ENCODE measurements at places on chromosomes 2 and 18.
A peak's percentile ranks its signal among the peaks of the same experiment; 100 is the strongest.

DNA sequence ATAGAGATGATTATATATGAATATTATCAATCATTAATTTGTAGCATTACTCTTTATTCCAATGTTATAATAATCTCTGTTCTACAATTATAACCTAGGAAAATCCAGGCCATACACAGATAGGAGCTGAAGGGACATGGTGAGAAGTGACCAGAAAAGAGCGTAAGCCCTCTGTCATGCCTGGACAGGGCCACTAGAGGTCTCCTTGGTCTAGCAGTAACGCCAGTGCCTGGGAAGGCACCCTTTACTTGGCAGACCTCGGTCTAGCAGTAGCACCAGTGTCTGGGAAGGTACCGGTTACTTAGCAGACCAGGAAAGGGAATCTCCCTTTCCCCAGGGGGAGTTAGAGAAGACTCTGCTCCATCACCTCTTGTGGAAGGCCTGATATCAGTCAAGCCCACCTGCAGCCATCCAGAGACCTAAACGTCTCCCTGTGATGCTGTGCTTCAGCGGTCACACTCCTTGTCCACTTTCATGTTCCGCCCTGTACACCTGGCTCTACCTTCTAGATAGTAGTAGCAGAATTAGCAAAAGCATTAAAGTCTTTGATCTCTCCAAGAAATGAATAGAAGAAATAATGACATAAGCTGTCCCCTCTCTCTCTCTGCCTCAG lies 447.5 kb upstream of the FSIP2 start:
- DNase-seq, result peak; percentile 40

- peak; percentile 57 for DNase-seq
Observed at GRCh38 chr2:42060718-42061619, 13.1 kb downstream of the PKDCC start.

- no peak for DNase-seq
Observed at GRCh38 chr2:193556766-193557470, 1362.2 kb upstream of the TMEFF2 start.

DNA sequence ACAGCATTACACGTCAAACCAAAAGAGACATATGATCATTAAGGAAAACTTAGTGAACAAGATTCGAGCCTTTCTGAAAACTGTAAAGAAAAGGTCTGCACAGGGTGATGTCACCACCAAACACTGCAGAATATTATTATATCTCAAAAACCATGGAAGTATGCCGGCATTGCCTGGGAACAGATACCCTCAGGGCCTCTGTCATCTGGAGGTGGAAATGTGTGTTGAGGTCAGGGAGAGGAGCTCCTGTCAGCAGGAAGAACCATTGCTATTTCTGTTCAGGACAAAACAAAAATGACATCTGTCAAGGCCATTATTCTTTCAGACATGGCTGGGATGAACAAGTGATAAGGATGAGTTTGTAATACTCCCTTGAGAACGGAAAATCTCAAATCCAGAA lies 365.9 kb upstream of the TRIB2 start:
- DNase-seq, result no peak

GRCh38 chr18:65049586-65049985 lies 701.2 kb upstream of the CDH7 start:
- no peak for DNase-seq

DNA sequence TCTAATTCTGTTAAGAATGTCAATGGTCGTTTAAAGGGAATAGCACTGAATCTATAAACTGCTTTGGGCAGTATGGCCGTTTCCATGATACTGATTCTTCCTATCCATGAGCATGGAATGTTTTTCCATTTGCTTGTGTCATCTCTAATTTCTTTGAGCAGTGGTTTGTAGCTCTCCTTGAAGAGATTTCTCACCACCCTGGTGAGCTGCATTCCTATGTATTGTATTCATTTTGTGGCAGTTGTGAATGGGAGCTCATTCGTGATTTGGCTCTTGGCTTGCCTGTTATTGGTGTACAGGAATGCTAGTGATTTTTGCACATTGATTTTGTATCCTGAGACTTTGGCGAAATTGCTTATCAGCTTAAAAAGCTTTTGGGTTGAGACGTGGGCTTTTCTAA lies 38.3 kb upstream of the WDR75 start:
- no peak for DNase-seq

DNA sequence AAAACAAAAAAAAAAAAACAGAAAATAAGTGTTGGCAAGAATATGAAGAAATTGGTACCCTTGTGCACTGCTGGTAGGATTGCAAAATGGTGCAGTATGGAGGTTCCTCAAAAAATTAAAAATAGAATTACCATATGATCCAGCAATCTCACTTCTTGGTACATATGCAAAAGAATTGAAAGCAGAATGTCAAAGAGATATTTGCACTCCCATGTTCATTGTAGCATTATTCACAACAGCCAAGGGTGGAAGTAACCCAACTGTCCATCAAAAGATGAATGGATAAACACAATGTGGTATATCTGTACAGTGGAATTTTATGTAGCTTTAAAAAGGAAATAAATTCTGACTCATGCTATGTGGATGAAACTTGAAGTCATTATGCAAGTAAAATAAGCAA lies 72.8 kb upstream of the POU3F3 start:
- DNase-seq, result no peak
